ENCODE measurements at places on chromosomes 6 and 20.

DNA sequence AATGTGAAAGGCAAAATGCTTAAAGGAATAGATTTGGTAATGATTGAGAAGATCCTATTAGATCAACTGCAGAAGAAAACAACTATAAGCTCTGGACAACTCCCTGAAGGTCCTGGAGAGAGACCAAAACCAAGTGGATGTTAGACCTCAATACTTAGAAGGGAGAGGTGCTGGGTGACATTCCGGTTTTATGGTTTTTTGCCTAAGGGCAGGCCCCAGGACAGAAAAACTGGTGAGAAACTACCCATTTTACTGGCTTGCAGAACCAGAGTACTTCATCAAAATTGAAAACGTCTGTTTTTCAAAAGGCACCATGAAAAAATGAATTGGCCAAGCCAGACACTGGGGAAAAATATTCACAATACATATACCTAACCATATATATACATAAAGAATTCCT, 26.3 kb downstream of the SAMHD1 start:
- no peak for DNase-seq

DNA sequence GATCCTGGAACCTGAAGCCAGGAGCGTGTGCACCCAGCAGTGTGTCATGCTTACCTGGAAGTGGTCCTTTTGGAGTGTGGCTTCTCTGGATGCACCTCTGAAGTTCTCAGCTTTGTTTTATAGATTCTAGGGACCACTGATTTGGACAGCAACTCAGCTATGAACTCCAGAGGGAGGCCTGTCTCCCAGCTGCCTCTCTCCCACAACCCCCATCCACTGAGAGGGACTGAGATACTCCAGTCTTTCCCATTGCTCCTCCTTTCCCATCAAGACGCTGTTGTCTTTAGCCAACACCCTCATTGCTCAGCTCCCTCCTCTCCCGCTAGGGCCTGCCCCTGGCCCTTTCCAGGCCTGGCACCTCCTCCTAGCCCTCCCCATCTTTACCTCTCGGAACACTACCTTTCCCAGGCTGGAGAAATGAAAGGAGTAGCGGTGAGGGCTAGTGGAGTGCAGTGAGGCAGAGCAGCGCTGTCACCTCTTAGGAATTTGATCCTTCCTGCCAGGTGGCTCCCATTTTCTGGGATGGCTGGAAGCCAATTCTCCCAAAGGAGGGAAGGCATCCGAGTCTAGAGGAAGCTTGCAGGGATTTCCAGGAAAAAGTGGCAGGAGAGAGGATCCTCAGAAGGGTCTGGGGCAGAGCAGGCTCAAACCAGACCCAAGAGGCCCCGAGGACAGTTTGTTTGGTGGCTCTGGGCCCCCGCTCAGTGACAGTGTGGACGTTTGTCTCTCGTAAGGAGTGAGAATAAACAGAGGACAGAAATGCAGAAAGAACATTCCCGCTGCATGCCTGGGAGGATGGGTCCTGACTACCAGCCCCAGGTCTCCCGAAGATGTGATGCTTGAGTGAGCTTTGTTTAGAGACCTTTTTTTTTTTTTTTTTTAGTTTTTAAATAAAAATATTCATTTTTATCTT, at the start of gene LRRN4:
LRRN4 (minus strand) TSS at position 285 of the 913 bp plus-strand sequence. CDS start 1,261 bp downstream, outside the sequence.
- DNase-seq, result no peak

DNA sequence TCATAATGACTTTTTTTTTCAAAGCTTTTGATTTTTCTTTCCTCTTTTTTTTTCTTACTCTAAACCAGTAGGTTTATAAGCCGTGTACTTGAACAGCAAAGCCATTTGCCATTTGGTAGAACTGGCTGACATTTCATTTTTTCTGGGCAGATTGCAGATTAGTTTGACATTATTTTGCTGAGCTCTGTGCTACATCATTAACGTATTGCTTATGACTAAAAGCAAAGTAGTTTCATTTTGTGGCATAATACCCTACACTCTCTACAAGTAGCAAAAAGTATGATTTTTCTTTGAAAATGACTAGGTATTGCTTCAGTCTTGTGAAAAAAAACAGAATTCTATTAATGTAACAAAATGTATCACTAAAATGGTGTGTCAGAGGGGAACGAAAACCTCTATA, 141.3 kb downstream of the GRIK2 start:
- no peak for DNase-seq

DNA sequence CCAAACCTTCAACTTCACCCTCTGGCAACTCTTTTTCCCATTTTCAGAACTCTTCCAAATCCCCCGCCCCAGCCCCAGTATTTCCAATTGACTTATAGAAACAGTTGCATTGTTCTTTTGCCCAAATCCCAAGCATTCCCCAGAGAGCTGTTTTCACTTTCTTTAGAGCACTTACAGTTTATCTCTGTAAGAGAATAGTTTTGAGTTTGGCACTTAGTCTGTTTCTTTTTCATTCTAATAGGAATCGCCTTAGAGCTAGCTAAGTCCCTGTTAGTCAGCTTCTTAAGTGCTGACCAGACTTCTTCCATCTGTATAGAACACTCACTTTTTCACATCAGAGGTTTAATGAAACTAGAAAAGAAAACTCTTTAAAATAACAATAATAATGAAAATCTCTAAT, 374.2 kb upstream of the FLRT3 start:
- no peak for DNase-seq

GRCh38 chr6:142906945-142907470, 38.0 kb downstream of the HIVEP2 start:
- DNase-seq, result peak; percentile 68

DNA sequence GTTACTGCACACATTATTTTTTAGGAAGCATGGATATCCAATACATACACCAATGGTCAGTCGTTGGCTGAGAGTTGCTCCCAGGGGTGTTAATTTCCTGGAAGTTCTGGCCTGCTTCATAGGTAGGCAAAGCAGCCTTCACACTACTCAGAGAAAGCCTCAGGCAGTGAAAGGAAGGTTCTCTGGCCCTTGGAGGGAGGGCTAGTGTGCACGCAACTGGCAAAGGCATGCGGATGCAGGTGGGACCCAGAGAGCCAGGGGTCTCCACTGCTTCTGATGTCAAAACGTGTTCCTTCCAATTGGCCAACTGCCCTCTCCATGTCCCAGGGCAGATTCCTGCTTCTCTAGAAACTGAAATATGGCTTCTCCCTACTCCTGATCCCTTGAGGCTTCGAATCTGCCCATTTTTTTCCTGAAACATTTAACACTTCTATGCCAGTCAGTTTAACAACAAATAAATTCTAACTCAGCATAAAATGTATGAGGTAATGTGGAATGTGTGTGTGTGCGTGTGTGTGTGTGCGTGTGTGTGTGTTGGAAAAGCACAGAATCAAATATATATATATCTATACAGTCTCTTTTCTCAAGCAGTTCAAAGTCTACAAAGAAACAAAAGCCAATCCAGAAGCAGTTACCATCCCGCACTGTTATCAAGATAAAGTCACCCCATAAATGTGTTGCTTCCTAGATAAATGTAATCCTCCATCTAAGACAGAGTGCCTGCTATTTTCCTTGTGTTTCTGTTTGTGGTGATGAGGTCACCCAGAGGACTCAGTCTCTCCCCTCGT, 94.0 kb upstream of the HIVEP1 start:
- DNase-seq, result no peak

DNA sequence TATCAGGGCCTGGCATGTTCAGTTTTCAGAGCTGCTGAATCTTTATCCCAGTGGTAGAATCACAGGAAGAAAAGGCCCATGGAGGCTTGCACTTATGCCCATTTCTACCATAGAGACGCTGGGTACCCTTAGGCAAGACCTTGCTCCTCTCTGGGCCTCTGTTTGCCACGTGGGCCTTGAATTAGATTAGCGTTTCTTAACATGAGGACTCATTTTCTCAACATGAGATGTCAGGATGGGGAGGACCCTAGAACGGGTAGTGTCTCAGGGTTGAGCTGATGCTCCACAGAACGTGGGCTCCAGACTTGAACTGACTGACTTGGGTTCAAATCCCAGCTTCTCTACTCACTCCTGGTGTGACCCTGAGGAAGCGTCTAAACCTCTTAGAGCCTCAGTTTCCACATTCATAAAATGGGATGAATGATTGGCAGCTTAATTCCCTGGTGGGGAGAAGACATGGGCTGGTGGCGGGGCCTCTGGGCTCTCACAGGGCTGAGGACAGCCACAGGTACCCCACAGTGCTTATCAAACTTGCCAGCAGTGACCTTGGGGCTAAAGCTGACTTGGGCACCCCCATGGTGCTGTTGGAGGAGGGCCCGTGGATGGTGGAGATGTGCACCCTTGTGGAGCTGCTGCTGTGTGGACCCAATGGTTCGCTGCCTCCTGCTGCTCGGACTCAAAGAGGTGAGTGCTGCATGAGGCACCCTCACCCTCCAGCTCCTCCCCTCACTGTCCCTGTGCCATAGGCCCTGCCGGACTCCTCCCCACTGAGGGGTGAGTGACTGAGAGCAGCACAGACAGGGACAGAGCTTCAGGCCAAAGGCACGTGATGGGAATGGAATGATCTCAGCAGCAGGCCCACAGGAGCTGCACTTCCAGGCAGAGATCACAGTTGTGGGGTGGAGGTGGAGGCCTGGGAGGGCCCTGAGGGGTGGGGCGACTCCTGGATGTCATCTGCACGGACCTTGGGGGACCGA, 28.2 kb downstream of the SUN5 start:
- no peak for DNase-seq

- no peak for DNase-seq
These were observed 23.9 kb downstream of the ADTRP start for GRCh38 chr6:11754625-11755271.

GRCh38 chr6:88031550-88031949, 16.1 kb upstream of the SPACA1 start:
- DNase-seq, result no peak

- no peak for DNase-seq
These were observed 120.1 kb upstream of the HDDC2 start for GRCh38 chr6:125421836-125422235.

DNA sequence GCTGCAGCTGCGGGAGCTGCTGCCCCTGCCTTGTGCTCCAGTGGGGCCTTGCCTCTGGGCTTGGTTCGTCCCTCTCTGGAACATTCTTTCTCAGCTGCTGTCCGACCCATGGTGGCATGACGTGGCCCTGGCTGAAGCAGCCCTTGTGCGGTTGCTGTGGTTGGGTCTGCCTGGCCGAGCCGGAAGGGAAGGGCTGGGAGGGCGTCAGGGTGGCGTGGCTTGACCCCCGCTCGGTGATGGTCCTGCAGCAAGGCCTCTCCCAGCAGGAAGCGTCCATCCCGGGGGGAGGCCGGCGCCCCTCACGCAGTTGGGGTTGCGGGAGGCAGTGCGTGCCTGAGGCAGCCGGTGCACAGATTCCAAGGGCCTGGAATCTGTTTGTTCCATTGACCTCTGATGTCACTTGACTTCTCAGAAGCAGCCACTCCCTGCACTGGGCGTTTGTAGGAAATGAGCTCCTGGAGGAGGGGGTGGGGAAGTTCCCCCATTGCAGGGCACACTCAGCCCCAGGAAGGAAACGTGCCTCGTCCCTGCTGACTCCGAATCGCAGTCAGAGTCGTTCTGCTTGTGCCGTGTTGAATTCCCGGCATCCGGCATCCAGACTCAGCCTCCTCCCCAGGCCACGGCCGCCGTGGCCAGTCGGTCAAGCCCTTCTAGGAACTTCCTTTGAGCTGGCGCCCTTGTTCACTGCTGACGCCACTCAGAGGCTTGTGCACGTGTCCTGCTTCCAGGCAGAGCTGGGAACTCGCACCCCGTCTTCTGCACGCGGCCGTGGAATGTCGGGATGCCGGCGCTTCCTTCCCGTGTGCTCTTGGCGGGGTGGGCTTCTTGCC, 9.7 kb upstream of the TNFRSF6B start:
- DNase-seq, result peak; percentile 46

GRCh38 chr6:131073577-131073976, 10.5 kb upstream of the EPB41L2 start:
- DNase-seq, result no peak

DNA sequence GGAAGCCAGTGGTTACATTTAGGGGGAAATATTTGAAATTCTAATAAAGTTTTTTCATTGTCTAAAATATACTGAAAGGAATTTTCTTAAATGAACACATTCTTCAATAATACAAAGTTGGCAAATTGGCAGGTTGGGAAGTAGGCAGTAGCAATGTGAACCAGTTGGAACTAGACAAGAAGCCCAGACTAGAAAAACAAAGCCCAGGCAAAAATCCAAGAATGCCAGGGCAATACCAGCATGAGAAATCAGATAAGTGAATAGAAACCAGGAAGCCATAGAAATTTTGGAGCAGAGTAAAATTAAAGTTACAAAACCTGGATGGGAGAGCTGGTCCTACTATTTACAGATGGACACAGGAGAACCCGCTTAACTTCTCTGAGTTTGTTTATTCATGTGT, 52.2 kb downstream of the TPBG start:
- no peak for DNase-seq

DNA sequence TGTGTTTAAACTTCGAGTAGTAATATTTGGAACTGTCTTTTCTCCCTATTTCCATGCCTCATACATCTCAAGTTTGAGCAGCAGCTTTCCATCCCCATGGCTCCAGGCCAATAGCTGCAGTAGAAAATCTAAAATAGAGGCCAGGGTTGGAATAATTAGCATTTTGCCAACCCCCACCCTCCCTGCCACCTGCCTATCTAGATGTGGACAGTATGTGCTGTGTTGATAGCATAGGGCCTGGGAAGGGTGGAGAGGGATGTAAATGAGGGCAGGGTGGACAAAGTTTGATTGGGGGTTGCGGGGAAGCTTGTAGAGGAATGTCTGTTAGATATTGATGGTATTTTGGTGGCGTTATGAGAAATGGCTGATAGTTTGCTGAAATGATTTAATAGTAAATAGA, 5.6 kb downstream of the TOP1 start:
- no peak for DNase-seq

DNA sequence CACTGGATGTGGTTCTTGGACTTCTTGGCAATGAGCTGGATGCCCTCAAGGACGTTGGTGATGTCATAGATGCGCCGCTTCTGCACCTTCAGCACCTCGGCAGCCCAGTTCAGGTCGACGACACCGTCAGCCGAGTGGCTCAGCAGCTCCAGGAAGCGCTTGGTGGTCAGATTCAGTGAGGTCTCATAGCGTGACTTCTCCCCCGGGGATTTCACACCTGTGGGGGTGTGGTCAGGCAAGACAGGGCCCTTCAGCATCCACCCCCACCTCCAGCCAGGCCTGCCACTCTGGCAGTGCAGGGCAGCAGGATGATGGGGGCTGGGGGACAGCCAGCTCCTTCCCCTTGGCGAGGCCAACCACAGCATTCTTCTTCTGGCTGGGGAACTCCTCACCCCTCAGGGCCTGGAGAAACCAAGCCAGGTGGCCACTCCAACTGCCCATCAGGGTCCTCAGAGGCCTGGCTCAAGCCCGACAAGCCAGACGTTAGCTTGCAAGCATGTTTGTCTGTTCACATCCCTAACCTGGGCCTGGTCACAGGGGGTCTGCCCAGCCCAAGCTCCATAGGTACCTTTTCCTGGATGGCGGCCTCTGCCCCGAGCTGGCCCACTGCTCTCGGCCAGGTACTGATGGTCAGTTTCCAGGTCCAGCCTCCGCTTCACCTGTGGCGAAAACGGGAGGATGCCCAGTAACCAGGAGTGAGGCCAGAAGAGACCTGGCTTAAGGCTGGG, 5.7 kb upstream of the NECAB3 start:
- peak; percentile 69 for DNase-seq
